Stimulated activated effector memory CD8-positive, alpha-beta T cell treated with anti-CD3 and anti-CD28 coated beads, Interleukin-12 subunit alpha, Interleukin-12 subunit beta, amount 100 ng/mL, for 72 hours (primary cell): ENCODE measurements at places on chromosomes 2 and 18.

GRCh38 chr2:10006236-10007161, 36.9 kb upstream of the KLF11 start:
- no peak for DNase-seq

DNA sequence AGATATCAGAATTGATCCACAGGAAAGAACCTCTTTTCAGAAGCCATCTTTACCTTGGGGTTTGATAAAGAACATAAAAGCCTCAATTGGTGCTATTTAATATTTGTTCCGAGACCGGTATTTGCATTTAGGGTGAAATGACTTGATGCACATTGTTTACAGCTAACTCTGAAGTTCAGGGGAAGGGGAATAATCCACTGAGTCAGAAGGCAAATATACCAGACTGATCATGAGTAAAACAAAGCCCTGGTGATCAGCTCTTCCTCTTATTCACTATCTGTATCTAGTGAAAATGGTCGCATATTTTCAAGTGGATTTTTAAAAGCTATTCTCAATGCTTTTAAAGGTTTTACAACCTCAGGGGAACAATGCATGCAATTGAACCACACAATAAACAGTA, 53.0 kb upstream of the ATP8B1 start:
- no peak for DNase-seq

DNA sequence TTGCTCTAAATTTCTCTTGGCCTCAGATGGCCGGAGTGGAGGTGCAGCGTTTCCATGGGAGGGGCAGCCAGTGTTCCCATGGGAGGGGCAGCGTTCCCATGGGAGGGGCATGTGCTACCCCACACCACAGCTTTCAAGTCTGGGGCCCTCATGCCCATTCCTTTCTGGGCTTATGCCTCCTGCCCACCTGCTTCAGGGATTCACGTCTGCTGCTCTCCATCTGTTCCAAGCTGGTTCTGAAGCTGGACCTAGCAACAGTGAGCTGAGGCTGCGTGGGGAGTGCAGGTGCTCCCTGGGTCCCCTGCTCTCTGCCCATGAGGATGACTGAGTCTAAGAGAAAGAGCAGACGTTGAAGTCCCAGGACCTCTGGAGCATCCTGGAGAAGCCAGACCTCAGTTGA, 243.1 kb upstream of the PXDN start:
- no peak for DNase-seq

GRCh38 chr2:41736105-41736567, 311.7 kb upstream of the PKDCC start:
- DNase-seq, result no peak

- DNase-seq, result no peak
These were observed 61.6 kb downstream of the DNER start for GRCh38 chr2:229652796-229653195.

GRCh38 chr2:177021706-177022343, 190.8 kb upstream of the HNRNPA3 start:
- DNase-seq, result no peak

DNA sequence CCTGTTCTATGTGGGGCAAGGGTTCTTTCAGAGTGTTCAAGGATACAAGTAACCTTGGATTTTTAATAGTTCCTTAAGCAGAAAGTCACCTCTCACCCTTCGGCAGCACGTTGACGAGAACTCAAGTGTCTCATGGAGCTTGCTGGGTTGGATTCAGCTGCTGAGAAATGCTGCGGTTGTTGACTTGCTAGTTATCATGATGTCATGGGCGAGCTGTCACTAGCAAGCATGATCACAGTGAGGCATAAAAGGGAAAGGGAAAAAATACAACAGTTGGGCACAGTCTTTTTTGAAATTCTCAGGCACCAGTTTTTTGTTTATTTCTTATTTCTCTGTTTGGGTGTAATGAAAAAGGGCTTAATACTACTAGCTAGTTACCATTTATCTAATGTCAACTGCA, 53.2 kb downstream of the ADCYAP1 start:
- DNase-seq, result no peak

DNA sequence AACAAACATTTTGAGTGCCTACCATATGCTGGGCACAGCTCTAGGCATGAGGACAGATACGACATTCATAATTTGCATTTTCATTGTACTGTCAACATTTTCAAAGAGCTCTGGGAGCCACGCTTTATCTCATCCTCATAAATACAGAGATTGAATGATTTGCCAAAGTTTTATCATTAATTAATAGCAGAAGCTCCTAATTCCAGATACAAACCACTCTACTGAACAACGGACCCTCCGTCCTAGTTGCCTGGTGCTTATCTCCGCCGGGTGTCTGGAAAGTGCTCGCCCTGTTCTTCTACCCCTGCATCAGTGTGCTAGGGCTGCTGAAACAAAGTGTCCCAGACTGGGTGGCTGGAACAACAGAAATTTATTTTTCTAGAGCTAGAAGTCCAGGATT, 23.8 kb downstream of the SERTAD2 start:
- DNase-seq, result no peak

GRCh38 chr2:110853516-110853915, 121.1 kb downstream of the ACOXL start:
- DNase-seq, result no peak

- no peak for DNase-seq
These were observed 40.4 kb downstream of the EPG5 start for GRCh38 chr18:45926691-45927090.

- DNase-seq, result no peak
These were observed 88.9 kb upstream of the SLC35G4 start for GRCh38 chr18:11520536-11520935.

DNA sequence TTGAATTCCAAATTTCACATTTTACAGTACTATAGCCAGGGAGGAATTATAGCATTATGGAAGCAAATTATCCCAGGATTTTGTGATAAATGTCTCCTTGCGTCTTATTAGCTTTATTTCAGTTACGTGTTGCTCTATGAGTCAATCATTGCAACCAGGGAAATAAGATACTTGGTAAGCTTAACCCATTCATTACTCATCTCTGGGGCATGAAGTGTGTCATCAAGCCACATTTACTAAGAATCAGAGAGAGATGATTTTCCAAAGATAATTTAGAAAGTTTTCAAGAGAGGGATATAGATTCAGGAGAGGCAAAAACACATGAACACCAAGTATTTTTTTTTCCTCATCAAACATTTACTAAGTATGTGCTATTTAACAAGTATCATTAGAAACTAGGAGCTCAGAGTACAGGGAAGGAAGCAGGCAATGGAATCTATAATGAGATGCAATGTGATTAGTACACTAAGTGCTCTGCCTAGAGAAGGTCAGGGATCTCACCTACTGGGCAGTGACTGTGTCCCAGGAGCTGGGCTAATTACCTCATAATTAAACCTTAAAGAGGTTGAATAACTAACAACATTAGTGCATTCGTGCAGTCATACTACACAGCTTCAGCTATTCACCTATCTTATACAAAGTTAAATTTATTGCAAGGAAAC, 217.8 kb upstream of the NXPH2 start:
- DNase-seq, result no peak

GRCh38 chr2:145729993-145730770, 1210.3 kb upstream of the ZEB2 start:
- no peak for DNase-seq

- DNase-seq, result no peak
These were observed 16.9 kb upstream of the VPS54 start for GRCh38 chr2:64036034-64036705.

GRCh38 chr2:209472112-209472832, 48.4 kb downstream of the MAP2 start:
- DNase-seq, result no peak

DNA sequence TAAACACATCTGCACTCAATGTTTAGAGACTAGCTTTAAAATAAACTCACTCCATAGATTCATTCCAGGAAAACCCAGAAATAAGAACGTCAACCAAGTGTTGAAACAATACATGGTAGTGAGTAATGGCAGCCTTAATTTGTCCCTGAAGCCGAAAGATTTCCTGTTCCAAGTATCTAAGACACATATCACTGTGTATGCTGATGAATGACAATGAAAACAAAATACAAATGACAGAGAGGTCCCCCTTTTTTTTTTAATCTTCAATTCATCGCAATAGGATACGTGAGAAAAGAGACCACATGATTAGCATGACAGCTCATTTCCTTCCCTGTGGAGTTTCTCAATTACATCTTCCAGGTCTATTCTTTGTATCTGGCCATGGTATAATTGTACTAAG, 160.5 kb upstream of the STK17B start:
- no peak for DNase-seq

- no peak for DNase-seq
These were observed 32.0 kb downstream of the SLC14A1 start for GRCh38 chr18:45755934-45756333.

DNA sequence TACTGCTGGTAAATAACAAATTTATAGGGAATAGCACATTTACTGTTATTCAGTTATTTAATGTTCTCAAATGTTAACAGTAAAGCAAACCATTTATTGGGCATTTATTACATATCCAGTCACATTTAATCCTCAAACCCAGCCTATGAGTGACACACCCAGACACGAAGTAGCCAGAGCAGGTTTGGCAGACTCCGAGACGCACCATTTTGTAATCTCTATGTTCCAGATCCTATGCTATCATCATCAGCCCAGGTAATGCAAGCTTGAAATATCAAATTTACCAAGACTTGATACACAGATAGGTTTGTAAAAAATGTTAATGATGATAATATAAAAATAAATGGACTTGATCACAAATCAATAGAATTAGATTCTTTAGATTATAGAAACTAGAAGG, 131.1 kb downstream of the IKZF2 start:
- DNase-seq, result no peak

DNA sequence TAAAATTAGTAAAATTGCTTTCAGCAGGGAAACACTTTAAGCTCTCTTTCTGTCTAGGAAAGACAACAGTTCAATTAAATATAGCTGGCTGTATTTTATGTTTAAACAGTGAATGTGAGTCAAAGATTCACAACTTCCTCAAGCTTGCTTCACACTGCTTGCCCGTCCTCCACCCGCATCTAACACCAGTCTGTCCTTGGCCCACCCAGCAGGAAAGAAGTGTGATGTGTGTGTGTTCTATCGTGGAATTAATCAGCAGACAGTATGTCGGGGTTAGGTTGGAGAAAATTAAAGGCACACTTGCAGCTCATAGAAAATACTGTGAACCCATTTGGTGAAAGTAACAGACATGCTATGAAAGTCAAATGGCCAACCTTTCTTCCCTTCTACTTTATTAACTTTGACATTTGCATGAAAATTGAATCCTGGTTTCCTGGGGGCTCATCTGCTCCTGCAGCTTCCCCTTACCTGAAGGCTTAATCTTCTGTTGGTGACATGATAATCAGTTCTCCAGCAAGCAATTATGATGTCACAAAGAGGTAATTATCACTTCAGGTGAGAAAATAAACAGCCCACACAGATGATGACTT, 182.0 kb downstream of the UXS1 start:
- no peak for DNase-seq

- no peak for DNase-seq
These were observed 160.1 kb upstream of the MYCN start for GRCh38 chr2:15780234-15780633.

DNA sequence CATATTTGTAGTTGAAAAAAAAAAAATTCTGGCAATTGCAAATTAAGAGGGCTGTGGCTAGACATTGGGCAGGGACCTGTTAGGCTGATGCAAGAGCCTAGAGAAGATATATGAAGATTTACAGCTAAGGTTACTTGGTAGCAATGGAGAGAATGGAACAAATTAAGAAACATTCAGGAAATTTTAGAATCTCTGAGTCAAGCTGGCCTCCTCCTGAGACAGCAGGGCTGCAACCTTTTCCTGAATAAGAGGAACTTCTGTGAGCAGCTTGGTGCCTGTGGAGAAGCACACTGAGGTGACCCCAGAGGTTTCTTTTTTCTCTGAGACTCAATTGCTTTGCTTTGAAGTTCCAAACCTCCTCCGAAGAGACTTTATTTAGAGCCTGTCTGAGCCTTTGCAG, 118.6 kb upstream of the LRATD1 start:
- no peak for DNase-seq

GRCh38 chr2:226772389-226773179, 27.0 kb downstream of the IRS1 start:
- no peak for DNase-seq

DNA sequence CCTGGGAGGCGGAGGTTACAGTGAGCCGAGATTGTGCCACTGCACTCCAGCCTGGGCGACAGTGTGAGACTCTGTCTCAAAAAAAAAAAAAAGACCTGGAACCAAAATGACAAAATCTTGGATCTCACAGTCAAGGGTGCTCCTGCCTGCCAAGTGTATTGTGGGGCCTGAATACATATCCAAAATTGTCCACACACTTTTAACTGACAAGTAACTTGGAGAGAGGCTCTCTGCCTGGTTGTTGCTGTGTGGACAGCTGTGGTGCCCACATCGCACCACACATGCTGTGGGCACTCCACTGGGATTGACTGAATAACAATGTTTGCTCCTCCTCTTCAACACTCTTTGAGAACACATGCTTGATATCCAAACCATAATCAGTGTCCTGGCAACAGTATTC, 117.6 kb upstream of the REV1 start:
- DNase-seq, result no peak
